ENCODE measurements at places on chromosomes 6 and 20.
A peak's percentile ranks its signal among the peaks of the same experiment; 100 is the strongest.

DNA sequence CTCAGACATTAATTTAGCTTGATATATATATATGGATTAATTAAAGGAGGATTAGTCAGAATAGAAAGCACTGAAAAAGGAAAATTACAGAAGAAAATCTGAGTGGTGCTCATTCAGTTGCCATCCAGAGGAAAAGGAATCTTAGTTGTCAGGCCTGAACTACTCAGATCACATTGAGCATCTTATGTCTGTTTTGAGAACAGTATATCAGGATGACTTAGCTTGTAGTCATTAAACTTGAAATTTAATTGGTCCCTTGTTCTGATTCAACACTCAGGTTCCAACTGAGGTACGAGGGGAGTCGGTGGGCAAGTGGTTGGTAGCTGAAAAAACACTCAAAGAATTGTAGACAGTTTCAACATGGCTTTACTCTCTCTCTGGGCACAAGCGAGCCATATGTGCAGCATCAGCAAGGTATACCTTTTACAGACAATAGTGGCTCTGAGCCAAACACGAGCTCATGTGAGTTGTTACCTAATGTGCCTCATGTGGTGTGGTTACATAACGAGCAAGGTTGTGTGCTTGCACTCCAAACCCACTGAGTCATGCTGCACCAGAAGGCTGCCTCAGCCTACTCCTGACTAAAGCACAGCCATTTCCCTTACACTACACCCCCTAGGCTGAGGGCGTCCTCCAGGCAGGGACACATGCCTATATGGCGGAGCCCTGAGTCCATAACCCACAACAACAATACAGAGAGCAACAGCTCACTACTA is 73.0 kb upstream of the HMGN3 start:
- DNase-seq: no peak

DNA sequence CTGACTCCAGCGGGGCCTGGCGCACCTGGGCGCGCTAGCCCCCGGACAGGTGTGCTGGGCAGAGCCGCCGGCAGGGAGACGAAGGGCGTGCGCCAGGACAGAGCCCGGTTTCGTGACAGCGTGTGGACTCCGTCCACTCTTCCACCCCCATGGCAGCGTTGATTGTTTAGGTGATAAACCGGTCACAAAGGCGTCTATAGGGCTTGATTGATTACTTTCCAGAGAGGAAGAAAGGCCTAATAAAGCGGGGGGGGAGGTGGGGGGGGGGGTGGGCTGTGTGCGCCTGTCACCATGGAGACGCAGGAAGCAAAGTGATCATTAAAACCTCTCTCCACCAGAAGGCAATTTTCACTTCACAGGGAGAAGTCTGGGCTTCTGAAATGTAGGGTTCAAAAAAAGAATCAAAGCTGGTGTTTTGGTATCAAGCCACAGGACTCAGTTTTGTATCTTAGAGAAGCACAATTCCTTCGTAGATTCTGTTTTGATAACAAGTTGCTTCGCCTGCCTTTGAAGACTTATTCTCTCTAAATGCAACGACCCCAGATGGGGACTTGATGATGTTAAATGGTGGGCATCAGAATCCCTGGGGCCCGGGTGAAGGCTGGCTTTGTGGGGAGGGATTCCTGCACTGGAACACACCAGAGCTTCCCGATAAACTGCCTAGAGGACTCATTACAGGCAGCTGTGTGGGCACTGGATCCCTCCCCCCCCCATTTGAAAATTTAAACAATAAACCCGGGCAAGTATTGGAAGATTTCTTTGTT is 1.4 kb downstream of the PHACTR3 start:
- DNase-seq: no peak

- DNase-seq: no peak
Observed at GRCh38 chr20:58981628-58982364, 740 bp downstream of the NELFCD start.

DNA sequence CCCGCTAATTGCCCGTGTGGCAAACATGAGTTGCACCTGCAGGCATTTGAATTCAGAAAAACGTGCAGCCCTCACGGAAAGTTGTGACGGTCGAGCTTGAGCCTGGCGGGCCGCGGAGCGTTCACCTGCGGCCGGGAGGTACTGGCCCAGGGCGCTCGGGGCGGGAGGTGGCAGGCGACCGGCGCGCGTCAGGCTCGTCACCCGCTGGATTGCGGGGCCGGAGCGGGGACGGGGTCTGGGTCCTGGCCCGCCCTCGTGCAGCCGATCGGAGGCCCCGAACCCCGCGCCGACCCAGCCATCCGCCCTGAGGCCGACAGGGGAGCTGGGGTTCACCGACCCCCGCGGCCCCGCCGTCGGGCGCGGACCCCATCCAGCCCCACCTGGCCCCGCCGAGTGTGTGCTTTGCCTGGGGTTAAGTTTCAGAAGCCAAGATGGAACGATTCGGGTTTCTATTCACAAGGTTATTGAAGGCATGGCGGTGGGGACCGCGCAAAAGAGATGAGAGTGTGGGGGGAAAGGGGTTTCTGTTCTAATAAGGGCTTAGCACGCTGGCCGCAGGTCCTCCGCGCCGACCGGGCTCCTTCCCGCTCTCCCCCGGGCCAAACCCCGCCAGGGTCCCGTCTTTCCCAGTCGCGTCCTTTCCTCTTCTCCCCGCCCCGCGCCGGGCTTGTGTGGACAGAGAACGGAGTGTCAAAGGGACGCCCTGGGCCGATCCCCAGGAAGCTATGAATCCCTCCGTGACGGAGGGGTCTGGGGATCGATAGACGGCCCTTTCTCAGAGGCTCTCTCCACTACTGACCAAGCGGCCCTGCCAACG is 1.6 kb upstream of the HEY2 start:
- DNase-seq: peak; percentile 5

DNA sequence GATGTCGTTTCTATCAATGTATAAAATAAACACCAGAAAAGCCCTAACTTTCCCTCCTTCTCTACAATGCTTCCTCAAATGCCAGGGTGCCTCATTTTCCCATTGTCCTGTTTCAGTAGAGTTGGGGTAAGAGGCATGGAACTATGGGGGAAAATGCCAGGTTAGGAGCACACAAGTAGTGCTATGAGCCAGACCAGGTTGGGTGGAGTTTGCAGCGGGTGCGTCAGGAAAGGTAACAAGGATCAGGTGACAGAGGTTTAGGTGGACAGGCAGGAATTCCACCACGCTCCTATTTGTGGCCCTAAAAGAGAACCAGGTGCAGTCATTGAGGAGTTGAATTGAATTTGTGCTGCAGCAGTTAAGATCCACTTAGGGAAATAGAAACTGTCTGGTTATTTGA is 36.5 kb downstream of the SYTL3 start:
- DNase-seq: no peak

- no peak for DNase-seq
Observed at GRCh38 chr6:80489911-80490635, 383.6 kb downstream of the BCKDHB start.

GRCh38 chr20:4297127-4297826 is 281.9 kb upstream of the RNF24 start:
- DNase-seq: no peak

DNA sequence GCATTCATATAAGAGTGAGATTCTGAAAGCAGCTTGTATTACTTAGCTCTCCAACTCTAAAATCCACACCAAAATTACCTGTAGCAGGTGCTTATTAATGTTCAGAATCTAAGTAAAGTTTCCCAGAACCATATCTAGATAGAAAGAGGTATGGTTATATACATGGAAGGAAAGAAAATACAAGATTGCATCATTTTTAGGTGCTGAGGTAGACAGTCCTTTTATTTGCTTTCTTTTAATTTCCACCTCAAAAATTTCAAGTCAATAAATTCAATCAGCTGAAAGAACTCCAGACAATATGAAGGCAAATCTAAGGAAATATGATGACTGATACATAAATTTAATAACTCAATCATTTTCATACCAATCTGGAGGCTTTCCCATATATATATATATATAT is 521.9 kb downstream of the PKHD1 start:
- DNase-seq: no peak

DNA sequence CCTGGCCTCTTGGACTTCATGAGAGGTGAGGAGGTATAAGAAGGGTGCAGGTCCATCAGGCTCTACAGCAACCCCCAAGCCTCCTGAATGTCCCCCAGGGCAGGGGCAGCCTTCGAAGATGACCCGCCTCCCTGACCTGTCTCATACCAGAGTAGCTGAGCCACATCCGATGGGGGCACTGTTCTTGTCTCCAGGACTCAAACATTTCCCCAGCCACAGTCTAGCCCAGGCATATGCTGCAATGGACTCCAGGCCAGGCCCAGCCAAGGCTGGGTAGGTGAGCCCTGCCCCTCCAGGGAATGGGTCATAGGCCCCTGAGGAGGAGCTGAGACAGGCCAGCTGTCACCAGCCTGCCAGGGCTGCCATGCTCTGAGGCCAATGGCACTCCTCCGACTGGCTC is 65.3 kb downstream of the BANF2 start:
- DNase-seq: no peak

DNA sequence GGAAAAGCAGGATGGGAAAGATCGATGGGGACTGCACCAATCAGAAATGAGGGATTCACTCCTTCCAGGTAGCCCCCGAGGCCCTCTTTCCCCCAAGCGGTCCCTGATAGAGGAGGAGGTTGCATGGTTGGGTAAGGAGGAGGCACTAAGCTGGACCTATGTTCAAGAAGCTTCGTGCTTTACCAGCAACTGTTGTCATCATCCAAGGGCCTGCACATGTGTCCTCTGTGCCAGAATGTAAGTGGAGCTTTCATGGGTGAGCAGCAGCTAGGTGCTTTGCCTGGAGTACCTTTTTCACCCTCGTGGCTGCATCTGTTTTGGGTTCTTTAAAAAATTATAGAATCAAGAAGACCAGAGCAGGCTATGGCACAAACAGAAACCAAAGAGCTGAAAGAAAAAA is 54.0 kb downstream of the GMPR start:
- no peak for DNase-seq

DNA sequence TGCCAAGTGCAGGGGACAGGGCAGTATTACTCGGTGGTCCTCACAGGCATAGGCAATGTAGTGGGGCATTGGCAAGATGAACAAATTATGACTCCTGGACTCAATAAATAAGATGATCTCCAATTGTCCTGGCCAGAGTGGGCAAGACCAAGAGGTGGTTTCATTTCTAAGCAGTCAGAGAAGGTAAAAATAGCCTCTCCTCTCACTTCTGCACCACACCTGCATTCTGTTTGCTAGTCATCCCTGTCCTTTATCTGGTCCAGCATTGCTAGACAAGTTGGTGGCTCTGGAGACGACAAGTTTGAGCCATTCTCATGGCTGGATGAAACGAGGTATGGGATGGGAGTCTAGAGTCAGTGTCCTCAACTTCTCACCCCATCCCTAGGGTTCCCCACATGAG is 83.0 kb downstream of the BANF2 start:
- DNase-seq: no peak

GRCh38 chr20:21706261-21707195 is 1.1 kb downstream of the PAX1 start:
- DNase-seq: no peak

DNA sequence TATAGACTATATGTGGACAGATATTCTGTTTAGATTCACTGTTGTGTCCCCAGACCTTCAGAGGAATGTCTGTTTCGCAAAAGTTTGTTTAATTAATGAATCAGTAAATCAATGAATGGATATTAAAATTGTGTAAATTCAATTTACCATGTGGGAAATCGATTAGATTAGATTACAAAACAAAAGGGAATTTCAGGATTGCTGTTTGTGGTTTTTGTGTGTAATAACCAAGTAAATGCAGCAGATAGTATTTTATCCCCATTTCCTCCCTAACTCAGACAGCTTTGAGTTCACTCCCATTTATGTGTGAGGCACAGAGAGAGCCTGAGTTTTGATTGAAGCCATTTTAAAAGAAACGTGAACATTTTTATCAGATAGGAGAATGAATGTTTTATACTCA is 214.8 kb downstream of the ADGB start:
- no peak for DNase-seq

DNA sequence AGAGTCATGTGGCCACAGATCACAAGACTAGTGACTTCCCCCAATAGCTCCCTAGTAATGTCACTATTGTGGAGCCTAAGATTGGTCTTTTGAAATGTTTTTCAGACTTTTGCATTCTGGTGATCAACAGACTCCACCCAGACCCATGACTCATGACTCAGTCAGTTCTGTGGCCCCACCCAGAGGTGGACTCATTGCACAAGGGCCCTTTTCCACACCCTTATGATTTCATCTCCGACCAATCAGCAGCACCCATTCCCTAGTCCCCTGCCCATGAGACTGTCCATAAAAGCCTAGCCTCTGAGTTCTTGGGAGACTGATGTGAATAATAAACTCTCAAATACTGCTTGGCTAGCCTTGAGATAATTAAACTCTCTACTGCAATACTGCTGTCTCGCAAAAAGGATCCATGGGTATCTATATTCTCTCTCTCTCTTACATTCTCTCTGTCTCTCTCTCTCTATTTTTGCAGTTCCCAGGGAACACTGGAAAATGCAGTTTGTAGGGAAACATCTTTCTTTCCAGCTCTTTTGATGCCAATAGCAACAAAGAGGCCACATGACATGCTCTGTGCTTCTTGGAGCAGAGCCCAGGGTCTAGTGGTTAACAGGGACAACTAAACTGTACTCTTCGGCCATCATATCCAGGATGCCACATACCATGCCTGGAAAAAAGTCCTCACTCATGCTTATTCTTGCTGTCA is 71.3 kb upstream of the IYD start:
- DNase-seq: no peak

- DNase-seq: no peak
Observed at GRCh38 chr6:99016355-99016754, 68.6 kb upstream of the FBXL4 start.

GRCh38 chr20:46025376-46025783 is 3.6 kb upstream of the SLC12A5 start:
- no peak for DNase-seq

DNA sequence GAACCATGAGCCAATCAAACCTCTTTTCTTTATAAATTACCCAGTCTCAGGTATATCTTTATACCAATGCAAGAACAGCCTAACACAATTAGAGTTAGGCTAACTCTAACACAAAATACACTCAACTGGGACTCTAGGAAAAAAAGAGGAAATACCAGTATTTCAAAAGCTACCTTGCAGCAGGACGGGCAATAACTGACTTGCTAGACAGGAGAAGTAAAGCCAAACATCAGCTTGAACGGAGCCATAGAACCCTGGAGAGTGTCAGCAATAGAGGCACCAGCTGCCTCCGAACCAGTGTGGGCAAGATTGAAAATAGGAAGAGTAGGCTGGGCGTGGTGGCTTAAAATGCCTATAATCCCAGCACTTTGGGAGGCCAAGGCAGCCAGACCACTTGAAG is 162.0 kb upstream of the SOX4 start:
- no peak for DNase-seq

DNA sequence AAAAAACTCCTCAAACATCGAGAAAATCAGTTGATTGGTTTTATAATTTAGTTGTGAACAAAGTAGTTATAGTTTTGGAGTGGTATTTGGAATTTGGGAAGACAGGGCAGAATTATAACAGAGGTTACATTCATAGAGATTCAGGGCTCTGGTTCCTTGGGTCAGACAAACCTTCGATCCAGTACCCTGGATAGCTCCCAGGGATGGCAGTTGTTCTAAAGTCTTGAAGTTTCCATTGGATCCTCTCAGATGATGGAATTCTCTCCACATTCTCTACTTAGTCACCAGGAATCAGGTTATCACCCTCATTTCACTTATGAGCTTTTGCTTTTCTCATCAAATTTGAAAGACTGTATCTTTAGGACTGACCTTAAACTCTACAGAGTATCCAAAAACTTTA is 285.1 kb downstream of the CENPW start:
- no peak for DNase-seq

Data from activated effector memory CD4-positive, alpha-beta T cell treated with Interleukin-2 at 50 U/mL for 16 hours (primary cell).